ENCODE measurements at places on chromosomes 2 and 18. TPM values are rescaled to one million over a fixed set of nuclear protein-coding genes. Genes with fewer than 3 reads are reported as not detected.

DNA sequence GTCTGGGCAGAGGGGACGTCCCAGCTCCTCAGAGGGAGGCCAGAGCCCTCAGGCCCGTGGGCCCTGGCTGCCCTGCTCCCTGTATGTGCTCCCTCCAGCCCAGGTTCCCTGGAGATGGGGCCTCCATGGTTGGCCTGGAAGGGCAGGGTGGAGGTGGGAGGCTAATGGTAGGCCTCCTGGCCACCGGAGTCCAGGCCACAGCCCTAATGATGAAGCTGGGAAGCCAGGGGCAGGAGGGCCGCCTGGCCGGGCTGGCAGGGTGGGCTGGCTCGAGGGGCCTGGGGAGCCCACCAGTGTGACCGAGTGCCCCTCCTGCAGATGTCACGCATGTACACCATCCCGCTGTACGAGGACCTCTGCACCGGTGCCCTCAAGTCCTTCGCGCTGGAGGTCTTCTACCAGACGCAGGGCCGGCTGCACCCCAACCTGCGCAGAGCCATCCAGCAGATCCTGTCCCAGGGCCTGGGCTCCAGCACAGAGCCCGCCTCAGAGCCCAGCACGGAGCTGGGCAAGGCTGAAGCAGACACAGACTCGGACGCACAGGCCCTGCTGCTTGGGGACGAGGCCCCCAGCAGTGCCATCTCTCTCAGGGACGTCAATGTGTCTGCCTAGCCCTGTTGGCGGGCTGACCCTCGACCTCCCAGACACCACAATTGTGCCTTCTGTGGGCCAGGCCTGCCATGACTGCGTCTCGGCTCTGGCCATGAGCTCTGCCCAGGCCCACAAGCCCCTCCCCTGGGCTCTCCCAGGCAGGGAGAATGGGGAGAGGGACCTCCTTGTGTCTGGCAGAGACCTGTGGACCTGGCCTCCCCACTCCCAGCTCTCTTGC lies 9.0 kb upstream of the CAPN10 start:
- no peak for DNase-seq

DNA sequence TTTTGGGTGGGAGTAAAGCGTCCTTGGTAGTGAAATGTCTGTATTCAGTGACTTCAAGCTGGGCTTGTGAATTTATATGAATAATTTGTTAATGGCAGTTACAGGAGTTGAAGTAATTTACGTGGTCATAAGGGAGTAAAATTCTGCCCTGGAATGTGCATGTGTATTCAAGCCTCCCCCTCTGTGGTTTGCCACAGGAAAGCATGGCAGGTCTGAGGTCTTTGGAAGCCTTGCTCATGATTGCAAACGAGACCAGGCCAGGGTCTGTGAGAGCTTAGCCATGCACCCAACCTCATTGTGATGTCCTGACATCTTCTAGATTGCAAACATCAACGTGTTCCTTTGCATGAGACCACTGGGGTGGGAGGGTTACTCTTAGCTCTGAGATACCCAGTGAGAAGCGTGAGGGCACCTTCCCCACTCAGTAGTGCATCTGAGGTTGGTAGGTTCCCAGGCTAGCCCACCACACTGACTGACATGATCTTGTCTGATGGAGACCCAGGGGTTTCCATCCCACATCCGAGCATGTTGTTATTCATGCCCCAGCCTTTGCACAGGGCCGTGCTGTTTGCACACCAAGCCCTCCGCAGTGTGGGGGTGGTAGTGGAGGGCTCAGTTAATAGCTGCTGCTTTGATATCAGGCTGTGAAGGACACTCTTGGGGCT lies 216.5 kb downstream of the KLHL29 start:
- no peak for DNase-seq

DNA sequence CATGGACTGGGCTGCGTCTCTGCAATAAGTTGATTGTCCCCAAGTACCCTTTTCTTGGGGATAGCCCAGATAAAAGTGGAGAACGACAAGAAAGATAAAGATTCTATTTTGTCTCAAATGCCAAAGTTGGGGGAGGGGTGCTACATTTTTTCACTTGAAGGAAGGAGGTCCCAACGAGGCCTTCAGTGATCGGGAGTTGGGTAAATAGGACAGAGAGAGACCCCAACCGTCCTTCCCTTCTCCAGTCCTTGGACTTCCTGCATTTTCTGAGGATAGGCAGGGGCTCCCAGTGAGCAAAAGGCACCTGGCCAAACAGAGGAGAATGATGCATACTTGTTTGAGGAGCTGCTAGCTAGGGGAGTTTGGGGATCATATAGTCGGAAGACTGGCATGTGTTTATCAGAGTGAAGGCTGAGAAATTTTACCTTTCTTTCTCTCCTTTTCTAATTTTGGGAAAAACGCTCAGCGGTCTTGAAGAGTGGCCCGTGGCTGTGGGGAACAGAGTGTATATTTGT lies 3.5 kb upstream of the EN1 start:
- DNase-seq, result no peak

MATN3 gene
- not detected for total RNA-seq

ALPI gene
- total RNA-seq, result not detected

ZNF521 gene
- 1.8 TPM for total RNA-seq

EVA1A gene
- total RNA-seq, result not detected

DNA sequence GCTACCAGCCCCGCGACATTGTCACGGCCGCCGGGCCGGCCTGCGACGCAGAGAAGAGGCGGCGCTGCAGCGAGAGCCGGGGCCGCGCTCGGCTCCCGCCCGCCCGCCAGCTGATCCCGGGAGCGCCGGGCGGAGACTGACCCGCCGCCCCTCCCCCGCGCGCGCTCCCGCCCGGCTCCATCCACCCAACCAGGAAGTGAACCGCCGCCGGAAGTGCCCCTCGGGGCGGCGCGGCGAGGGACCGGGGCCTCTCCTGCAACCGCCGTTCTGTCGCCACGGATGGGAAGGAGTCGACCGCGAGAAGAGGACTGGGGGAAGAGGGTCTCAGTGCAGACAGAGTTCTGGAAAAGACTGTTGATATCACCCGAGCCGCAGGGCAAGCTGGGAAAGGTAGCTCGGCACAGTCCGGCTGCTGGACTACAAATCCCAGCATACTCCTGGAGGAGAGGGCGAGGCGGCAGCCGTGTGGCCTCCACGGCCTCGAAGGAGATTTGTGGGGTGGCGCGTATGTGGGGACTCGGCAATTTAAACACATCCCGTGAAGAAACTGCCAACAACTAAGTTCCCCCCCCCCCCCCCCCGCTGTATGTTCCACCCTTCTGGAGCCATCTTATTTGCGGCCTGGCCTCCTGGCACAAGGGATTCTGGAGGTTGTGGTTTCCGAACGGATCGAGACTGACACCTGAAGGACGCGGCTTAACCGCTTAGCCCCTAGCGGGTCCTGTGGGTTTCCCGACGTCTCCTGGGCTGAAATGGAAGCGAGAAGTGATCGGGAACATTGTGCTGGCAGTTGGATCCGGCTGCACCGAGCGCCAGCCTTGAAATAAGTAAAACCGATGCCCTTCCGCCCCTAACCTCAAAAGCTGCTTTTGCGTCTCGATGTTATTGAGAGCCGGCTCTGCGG lies at the start of gene AAK1:
Gene AAK1 (minus strand): TSS at position 138 of the 904 bp plus-strand sequence. CDS start 699 bp downstream, outside the sequence.
- peak; percentile 82 for DNase-seq

GRCh38 chr2:227411990-227412350 lies 24.2 kb upstream of the SCYGR1 start:
- no peak for DNase-seq

All from CD4-positive, CD25-positive, alpha-beta regulatory T cell (primary cell).